ENCODE measurements at places on chromosomes 5 and 9.

DNA sequence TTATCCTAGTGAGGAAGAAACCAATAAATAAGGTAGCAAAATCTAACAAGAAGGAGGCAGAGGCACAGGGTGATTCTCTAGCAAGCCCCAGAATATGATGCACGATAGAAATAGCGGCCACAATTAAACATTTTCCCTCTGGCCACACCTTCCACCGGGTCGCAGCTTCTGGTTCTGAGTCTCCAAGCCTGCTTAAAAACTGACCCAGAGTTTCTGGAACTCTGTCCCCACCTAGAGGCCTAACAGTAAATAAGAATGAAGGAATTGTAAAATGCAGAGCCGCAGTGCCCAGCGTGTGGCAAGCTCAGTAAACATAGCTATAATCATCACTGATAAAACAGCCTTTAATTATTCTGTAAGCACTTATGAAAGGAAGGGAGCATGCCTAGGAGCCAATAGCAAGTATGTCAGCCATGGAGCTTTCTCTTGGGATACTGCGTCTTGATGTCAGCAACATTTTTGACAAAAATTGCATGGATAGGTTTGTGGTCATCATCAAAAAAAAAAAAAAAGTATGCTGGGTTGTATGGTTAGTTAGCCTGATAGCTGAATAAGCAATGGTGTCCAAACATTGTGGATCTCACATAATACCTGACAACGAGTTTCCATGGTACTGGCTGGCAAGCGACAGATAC is 465.5 kb downstream of the DNAH5 start:
- DNase-seq: no peak

GRCh38 chr5:75239681-75240080 is 3.0 kb upstream of the ANKRD31 start:
- DNase-seq: no peak

DNA sequence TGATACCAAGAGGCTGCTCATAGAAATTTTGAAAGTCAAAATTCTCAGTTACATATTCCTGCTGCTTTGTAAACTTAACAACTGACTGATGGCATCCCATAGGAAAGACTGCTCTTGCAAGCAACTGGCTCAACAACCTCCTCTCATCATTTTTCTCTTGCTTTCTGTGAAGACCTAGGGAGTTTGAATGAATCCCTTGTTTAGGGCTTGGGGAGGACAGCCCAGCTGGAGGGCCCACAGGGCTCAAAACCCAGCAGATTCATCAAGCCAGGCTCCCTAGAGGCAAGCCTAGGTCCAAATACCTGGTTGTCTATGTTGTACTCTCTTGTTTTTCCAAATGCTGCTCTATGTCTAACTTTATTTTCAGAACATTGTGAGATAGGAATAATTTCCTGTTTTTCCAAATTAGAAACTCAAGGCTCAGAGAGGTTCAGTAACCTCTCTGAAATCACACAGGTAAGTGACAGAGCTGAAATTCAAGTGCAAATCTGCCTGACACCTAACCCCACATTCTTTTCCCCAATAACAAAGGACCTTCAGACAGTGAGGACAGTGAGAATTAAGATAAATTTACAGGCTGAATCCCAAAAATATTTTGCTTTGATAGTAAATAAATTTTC is 558.9 kb upstream of the KLF4 start:
- DNase-seq: no peak

- no peak for DNase-seq
Observed at GRCh38 chr5:55316837-55317236, 9.0 kb downstream of the MTREX start.

DNA sequence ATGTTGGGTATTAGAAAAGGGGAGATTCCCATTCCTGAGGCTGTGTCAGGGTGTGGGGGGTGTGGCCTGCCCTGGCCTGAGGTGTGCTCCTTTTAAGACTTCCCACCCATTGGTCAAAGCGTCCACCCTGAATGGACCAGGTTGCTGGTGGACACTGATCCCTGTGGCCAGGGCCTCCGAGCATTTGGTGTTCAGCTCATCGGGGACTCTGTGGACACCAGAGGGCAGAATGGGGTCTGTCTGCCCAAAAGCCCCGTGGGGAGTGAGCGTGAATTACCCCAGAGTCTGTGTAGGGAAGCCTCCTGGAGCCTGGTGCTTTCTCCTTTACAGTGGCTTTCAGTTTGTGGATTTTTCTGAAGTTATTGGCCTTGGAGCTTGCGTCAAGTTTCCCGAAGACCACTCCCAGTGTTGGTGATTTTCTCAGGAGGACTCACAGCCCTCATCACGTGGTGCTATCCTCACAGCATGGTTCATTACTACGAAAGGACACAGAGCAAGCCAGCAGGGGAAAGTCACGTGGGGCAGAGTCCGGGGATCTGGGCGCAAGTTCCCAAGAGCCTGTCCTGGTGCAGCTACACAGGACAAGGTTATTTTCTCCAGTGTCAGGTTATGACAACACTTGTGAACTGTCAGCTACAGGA is 55.5 kb downstream of the TENT4A start:
- DNase-seq: no peak

DNA sequence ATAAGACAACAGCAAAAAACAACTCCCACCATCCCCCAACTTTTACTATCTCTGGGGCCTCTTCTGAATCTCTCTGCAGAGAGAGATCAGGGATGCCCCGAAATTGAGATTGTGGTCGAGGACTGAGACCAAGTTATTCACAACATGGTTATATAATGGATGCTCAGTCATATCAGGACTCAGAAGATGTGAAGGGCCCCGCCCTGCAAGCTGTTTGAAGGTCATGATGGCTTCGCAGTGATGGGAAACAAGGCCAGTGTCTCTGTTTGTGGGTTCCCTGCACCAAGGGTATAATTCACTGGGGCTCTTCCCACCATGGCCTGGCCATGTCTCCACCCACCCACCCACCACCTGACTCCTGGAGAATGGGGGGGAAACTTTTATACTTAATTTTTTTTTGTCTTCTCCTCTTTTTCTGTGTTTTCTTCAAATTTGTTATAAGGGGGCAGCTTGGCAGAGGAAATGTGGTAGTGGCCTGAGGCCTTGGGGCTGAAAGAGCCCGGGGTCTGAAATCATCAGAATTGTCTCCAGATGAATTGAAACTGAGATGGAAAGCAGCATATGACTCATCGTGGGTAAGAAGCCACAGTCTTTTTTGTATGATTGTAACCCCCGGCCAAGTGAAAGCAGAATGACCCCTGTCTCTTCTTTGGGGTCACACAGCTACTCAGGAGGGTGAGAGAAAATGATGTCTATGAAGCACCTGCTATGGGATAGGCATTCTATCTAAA is 15.0 kb upstream of the TEX48 start:
- no peak for DNase-seq

- no peak for DNase-seq
Observed at GRCh38 chr9:7150153-7150890, 392.5 kb downstream of the KDM4C start.

- no peak for DNase-seq
Observed at GRCh38 chr5:99320436-99320835, 391.6 kb upstream of the CHD1 start.

DNA sequence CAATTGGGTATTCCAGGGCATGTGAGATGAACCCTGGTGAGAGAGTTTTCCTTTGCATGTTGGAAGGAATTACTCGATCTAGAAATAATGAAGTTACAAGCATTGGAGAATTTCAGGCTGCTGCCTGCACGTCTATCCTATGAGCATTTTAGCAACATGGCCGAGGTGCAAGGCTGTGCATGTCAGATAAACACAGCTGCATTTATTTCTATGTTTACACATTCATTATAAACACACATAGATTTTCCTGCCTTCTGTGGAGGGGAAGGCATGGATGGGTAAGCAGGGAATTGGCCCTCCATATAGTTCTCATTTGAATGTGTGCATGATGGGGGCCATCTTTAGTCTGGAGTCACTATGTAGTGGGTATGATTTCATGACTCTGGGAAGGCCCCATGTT is 42.3 kb downstream of the AOPEP start:
- no peak for DNase-seq

DNA sequence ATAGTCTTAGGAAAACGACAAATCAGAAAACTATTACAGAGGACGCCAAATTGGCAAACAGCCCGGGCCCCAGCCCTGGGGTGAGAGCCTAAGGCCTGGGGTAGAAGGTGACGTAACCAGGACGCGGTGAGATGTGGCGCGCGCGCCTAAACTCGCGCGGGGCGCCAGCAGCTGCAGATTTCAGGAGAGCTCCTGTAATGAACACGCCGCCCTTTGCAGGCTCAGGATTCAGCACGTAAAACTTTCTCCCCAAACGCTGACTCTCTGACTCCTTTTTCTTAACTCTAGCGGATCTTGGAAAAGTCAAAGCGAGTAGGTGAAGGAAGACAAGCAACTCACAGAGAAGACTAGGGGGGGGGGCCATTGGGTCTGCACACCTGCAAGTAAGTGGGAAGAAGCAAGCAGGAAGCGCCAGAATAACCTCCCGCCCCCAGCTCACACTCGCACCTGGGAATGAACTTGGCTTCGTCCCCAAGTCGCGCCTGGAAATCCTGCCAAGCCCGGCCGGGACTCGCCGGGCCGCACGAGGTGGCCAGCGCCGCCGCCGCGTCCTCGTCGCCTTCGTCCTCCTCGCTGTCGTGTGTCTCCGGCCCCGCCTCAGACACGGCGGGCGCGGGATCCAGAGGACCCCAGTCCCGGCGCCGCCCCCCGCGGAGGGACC is 822 bp downstream of the RASEF start:
- DNase-seq: no peak

DNA sequence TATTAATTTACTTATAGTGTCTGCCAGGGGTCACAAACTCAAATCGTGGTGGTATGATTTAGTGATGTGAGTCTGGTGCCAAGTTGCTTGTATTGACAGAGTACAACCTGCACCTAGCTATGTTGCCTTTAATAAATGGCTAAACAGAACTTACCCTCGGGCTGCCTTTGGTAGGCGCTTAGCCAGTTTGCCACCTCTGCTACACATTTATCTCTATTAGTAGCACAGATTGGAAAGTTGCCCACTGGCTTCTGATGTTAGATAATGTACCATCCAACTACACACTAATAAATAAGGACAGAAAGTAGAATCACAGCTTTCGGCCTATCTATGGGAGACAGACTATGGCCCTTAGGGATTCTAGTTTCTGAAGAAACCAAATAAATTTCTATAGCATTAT is 368.4 kb downstream of the MAN2A1 start:
- DNase-seq: no peak

- DNase-seq: no peak
Observed at GRCh38 chr5:140145818-140146522, 20.2 kb downstream of the IGIP start.

GRCh38 chr9:96241391-96241809 is 60.6 kb downstream of the HSD17B3 start:
- no peak for DNase-seq

DNA sequence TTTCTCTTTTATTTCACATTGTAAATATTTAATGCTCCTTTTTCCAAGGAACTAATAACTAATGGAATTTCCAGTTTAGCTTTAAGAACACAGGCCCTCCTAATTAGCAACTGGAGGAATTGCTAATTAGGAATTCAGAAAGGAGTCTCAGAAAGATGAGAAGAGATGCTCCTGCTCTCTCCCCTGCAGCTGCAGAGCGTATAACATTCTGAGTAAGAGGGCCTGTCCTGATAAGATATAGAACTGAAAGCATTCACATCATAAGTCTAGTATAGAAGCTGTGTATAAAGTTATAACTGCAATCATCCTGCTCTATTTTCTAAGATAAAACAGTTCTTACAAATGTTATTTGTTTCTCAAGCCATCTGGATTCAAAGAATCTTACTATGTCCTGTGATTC is 83.2 kb downstream of the DTWD2 start:
- no peak for DNase-seq

- no peak for DNase-seq
Observed at GRCh38 chr5:80210014-80210413, 45.8 kb downstream of the SERINC5 start.

GRCh38 chr5:177607452-177608192 is 7.7 kb downstream of the B4GALT7 start:
- peak; percentile 33 for DNase-seq

DNA sequence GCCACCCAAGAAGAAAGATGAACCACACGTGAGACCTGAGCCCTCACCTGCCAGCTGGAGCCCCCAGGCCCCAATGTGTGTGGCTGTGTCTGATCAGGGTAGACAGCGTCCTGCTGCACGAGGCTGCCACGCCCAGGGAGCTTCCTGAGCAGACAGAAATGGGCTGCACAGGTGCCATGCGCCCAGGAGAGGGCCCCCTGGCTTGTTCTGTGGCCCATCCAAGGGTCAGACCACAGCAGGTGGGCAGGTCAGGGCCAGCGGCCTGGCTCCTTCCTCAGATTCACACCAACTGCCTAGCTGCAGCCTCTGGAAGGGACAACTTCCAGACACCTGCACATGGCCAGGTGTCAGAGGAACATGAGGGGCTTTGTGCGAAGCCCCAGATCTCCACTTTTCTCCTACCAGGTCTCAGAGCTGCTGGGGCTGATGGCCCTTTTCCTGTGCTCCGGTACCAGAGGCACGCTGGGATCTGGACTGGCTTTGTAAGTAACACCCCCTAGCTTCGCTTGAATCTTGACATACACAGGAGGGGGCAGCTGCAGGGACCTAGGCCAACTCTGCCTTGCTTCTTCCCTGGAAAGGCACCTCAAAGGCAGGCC is 10.8 kb downstream of the SARDH start:
- DNase-seq: no peak

DNA sequence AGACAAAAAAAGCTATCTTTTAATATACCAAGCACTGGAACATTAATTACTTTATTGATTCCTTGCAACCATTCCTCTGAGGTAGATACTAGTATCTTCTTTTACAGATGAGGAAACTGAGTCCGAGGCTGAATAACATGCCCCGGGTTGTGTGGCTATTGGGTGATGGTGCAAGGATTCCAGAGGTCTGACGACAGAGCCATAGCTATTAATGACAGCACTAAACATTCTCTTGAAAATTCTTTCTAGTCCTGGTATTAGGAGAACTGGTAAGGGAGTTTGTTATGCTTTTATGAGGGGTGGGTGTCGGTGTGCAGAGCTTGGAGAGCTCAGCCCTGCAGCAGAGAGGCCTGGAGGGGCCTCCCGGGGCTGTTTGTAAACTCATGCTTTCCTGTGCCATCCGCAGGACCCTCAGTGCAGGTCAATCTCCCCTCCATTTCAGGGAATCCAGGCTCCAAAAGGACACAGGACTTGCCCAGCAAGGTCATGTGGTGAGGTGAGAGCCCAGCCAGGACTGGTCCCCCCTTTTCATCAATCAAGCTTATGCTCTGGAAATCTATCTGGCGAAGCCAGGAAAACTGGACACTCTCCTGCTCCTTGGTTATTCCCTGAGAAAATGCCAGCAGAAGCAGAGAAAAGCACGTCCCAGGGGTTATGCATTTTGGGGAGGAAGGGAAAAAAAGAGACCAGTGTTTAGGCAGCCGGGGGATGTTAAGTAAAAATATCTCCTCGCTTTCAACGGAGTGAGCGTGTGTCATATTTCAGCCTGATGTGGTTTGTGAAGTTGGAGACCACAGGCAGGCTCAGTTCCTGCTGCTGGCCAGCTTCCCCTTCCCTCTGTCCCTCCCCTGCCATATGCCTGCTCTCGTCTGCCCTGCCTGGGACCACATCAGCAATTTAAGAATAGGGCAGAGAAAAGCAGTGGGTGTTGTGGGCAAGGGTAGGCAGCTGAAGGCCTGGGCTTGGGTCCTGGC is 3.7 kb downstream of the GSN start:
- no peak for DNase-seq

DNA sequence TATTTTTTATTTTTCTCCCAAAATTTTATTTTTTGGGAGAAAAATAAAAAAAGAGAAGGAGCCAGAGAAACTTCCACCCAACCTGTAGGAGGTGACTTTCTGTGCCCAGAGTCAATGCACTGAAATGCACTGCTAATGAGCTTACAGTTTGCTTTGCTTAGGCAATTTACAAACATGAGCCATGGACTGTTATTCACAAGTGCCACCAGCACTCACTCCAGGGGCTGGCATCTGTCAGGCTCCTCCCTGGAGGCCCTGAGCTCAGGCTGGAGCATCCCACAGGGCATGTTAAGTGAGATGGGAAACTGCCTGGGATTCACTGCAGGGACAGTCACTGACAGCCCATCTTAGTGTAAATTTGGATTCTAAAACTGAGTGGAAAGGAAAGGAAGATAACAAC is 74.9 kb downstream of the FANCC start:
- no peak for DNase-seq

Measured in activated CD4-positive, CD25-positive, alpha-beta regulatory T cell (primary cell).